ENCODE measurements at places on chromosomes 2 and 18.

- no peaks in the 10 kb centered on the region for H3K27me3 ChIP-seq
- DNase-seq = no peak
- no peak overlapping the region for H3K27ac ChIP-seq
- no peaks in the 10 kb centered on the region for H3K4me1 ChIP-seq
- no peaks in the 10 kb centered on the region for H3K36me3 ChIP-seq
Observed at GRCh38 chr2:171512014-171512413, 10.3 kb upstream of the CYBRD1 start.

DNA sequence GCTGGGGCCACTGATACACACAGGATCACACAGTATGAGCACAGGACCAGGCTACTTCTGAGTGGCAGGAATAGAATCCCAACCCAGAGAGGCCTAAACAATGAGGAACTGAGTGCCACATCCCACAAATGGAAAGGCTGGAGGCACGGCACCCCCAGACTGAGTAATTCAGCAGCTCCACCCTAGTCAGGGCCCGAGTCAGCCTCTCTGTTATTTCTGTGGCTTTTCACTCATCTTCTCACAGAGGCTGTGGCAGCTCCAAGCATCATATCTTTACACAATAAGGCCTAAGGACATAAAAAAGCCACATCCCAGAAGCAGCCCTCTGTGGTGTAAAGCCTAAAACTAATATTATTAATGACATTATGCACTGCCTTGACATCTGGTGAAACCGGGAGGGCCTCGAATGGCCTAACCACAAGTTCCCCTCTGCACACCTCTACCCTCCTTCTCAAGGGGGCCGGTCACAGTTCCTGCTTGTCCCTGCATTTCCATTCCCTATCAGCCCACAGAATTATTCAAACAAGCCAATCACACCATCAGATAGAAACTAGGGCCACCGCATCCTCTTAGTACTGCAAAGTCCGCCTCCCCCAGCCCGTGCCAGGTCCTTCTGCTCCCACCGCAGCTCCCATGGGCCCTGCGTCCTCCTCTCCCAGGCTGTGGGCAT lies 12.5 kb upstream of the MAL start:
- H3K4me3 ChIP-seq = no peak overlapping the region
- no peak for DNase-seq
- H3K27me3 ChIP-seq = no peaks in the 10 kb centered on the region

DNA sequence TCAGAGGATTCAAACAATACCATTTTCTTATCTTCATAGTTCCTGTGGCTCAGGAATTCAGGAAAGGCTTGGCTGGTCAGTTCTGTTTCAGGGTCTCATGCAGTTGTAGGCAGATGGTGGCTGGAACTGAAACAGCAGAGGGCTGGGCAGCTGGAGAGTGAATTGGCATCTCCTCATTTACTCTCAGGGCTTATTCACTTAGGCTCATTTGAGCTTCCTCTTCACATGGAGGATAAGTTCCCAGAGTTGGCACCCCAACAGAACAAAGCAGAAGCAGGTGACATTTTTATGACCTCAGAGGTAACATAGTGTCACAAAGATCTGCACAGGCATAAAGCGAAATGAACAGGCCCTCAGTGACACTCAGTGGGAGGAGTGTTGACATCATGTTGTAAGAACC lies 66.1 kb downstream of the RBBP8 start:
- H3K36me3 ChIP-seq = no peaks in the 10 kb centered on the region
- no peaks in the 10 kb centered on the region for H3K4me1 ChIP-seq
- no peak overlapping the region for H3K27ac ChIP-seq
- H3K4me3 ChIP-seq = no peak overlapping the region
- no peak for DNase-seq

GRCh38 chr2:199230091-199230490 lies 227.6 kb downstream of the SATB2 start:
- DNase-seq = no peak
- H3K36me3 ChIP-seq = no peaks in the 10 kb centered on the region
- no peaks in the 10 kb centered on the region for H3K4me1 ChIP-seq

GRCh38 chr2:230226051-230226551 lies 565 bp downstream of the SP140 start:
- no peak for DNase-seq
- H3K4me1 ChIP-seq = no peaks in the 10 kb centered on the region
- H3K27me3 ChIP-seq = no peaks in the 10 kb centered on the region
- peak overlapping the region; percentile 49 for H3K27ac ChIP-seq
- no peaks in the 10 kb centered on the region for H3K36me3 ChIP-seq
- peak overlapping the region; percentile 37 for H3K4me3 ChIP-seq

- no peaks in the 10 kb centered on the region for H3K27me3 ChIP-seq
- no peaks in the 10 kb centered on the region for H3K4me1 ChIP-seq
- H3K36me3 ChIP-seq = no peaks in the 10 kb centered on the region
- DNase-seq = no peak
- no peak overlapping the region for H3K27ac ChIP-seq
- H3K4me3 ChIP-seq = no peak overlapping the region
Observed at GRCh38 chr2:146777181-146777580, 1067.6 kb upstream of the ACVR2A start.

DNA sequence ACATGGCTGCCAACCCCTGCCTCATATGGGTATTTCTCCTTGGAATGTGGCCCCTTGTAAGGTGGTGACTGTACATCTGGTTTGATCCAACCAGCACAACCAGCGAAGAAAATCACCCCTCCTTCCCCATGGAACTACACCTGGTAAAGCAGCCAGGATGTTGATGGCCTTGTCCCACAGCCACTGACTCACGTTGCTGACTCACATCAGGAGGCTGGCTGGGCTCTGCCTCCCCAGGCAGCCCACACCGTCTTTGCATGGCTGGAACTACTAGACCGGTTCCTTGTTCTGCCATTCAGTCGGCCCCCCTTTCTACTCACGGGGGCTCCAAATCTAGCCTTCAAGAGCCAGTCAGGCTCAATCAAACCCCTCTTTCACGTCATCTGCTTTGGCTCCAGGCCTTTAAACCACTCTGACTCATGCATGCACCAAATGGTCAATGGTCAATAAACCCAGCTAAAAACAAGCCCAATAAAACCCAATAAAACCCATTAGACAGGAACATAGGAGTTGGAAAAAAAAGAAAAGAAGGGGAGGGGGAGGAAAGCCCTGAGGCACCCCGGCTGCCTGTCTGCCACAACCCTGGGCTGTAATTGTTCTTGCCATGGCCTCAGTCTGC lies 114.8 kb downstream of the PLB1 start:
- no peak overlapping the region for H3K4me3 ChIP-seq
- H3K36me3 ChIP-seq = no peaks in the 10 kb centered on the region
- H3K4me1 ChIP-seq = peaks cover 8% of the 10 kb centered on the region
- no peaks in the 10 kb centered on the region for H3K27me3 ChIP-seq
- DNase-seq = peak; percentile 50

- H3K4me1 ChIP-seq = no peaks in the 10 kb centered on the region
- no peaks in the 10 kb centered on the region for H3K36me3 ChIP-seq
- peak; percentile 13 for DNase-seq
- H3K27me3 ChIP-seq = no peaks in the 10 kb centered on the region
- H3K27ac ChIP-seq = peak overlapping the region; percentile 56
Observed at GRCh38 chr2:100291152-100291970, 30.9 kb downstream of the LONRF2 start.

- H3K4me1 ChIP-seq = no peaks in the 10 kb centered on the region
- DNase-seq = no peak
- no peaks in the 10 kb centered on the region for H3K27me3 ChIP-seq
- H3K36me3 ChIP-seq = no peaks in the 10 kb centered on the region
- no peak overlapping the region for H3K4me3 ChIP-seq
Observed at GRCh38 chr18:62318228-62319180, 6.6 kb upstream of the TNFRSF11A start.

DNA sequence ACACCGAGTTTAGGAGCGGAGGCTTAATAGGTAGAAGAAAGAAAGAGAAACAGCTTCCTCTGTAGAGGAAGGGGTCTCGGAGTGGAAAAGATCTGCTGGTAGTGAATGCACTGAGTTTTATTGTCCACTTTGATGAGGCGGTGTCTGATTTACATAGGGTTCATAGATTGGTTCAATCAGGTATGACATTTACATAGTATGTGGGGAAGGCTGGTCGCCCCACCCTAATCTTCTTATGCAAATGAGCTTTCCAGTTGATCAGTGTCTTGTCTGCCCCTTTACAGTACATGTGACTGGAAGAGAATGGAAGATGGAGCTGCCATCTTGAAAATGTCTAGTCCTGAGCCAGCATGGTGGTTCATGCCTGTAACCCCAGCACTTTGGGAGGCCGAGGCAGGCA lies 19.9 kb upstream of the CNOT11 start:
- no peak for DNase-seq
- H3K36me3 ChIP-seq = no peaks in the 10 kb centered on the region
- no peak overlapping the region for H3K27ac ChIP-seq
- no peak overlapping the region for H3K4me3 ChIP-seq

- no peak overlapping the region for H3K4me3 ChIP-seq
- no peaks in the 10 kb centered on the region for H3K4me1 ChIP-seq
- H3K27ac ChIP-seq = no peak overlapping the region
- no peaks in the 10 kb centered on the region for H3K36me3 ChIP-seq
- no peaks in the 10 kb centered on the region for H3K27me3 ChIP-seq
- no peak for DNase-seq
Observed at GRCh38 chr2:155599834-155600233, 732.7 kb downstream of the NR4A2 start.

DNA sequence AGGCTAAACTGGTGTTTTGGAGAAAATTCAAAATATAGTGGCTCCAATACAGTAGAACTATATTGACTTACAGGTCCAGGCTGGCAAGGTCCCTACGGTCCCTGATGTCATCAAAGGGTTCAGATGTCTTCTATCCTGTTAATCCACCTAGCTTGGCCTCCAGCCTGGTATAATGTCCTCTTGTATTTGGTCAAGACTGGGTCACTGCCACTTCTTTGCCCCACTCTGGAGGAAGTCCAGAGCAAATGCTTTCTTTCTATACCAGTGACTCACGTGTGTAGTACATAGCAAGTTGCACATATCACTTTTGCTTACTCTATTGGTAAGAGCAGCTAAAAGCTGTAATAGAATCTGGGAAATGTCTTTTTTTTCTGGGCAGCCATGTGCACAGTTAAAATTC lies 80.8 kb downstream of the LCLAT1 start:
- no peaks in the 10 kb centered on the region for H3K27me3 ChIP-seq
- no peak for DNase-seq
- no peaks in the 10 kb centered on the region for H3K36me3 ChIP-seq
- no peaks in the 10 kb centered on the region for H3K4me1 ChIP-seq
- no peak overlapping the region for H3K4me3 ChIP-seq

DNA sequence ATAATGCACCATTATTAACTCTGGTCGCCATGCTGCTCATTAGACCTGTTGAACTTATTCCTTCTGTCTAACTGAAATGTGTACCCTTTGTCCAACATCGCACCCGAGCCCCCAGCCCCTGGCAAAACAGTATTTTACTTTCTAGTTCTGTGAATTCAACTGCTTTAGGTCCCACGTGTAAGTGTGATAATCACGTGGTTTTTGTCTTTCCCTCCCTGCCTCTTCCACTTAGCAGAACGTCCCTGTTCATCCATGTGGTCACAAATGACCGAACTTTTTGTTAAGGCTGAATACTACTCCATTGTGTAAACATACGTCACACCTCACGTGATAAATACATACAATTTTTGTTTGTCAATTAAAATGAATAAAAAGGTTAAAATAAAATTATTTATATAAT lies 826.9 kb downstream of the DCDC2C start:
- no peaks in the 10 kb centered on the region for H3K27me3 ChIP-seq
- no peak overlapping the region for H3K4me3 ChIP-seq
- no peak overlapping the region for H3K27ac ChIP-seq
- H3K36me3 ChIP-seq = no peaks in the 10 kb centered on the region
- no peak for DNase-seq

DNA sequence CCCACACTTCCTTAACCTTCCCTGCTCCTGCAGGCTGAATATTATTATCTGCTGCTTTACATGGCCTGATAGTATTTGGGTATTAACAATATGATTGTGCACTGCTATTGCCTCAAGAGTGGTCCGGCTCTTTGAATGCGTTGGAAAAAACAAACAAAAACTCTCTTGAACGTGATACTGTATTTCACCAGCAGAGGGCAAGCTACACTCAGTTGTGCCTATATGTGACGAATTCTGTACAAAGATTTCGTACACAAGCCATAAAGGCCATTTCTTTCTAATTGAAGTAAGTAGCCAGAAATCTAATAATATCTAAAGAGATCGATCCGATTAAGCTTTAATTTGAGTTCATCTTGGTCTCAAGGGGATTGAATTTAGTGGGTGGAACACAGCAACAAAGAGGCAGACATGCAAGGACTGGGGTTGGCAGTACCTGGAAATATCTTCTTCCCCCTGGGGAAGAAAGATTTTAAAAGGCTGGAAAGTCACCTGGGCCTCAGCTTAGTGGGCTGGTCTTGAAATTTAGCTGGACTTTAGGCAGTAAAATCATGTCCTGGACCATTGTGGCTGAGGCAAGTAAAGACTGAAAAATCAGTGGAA lies 49.3 kb upstream of the RAB6D start:
- peaks cover 32% of the 10 kb centered on the region for H3K27me3 ChIP-seq
- no peaks in the 10 kb centered on the region for H3K4me1 ChIP-seq
- no peak overlapping the region for H3K4me3 ChIP-seq
- no peak overlapping the region for H3K27ac ChIP-seq
- no peak for DNase-seq
- no peaks in the 10 kb centered on the region for H3K36me3 ChIP-seq

DNA sequence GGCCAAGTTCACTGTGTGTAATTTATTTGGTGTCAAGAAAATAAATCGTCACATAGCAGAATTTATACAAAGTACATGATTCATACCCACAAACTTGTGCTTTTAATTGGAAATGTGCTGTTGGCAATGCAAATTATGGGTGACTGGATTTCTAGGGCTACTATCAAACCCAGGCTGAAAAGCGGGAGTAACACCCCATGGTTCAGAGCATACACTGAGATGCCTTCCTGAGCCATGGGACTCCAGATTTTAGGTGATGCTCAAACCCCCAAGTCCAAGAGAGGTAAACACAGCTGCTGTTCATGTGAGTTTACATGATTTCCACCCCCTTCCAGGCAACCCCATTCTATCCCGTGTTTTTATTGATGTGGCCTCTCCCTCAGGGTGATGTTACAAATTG lies 565.9 kb upstream of the ID2 start:
- peaks cover 23% of the 10 kb centered on the region for H3K4me1 ChIP-seq
- no peaks in the 10 kb centered on the region for H3K36me3 ChIP-seq
- no peak for DNase-seq

DNA sequence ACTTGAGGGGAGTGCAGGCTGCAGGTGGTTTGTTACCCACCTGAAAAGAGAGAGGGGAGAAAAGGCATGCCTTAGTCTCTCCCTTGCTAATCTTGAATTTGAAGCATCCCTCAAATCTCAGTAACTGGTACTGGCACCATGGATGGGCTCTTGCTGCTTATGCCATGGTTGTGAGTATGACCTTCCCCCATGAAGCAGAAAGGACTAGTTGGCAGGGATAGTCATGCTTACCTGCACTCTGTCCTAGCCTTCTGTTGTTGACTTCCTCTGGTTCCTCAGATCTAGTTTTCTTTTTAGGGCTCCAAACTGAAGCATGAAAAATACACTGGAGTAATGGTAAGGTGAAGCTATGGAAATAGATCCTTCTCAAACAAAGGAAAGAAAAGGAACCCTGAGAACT lies 191.2 kb downstream of the SPAG16 start:
- H3K4me3 ChIP-seq = no peak overlapping the region
- no peaks in the 10 kb centered on the region for H3K4me1 ChIP-seq
- no peak for DNase-seq
- H3K27me3 ChIP-seq = no peaks in the 10 kb centered on the region
- H3K27ac ChIP-seq = no peak overlapping the region
